ENCODE measurements at places on chromosomes 3 and 15. TPM values are rescaled to one million over a fixed set of nuclear protein-coding genes. Genes with fewer than 3 reads are reported as not detected.

The SNURF gene
- polyA plus RNA-seq: 34.0 TPM

The GOLGA6L9 gene
- 23.3 TPM for polyA plus RNA-seq

The TRIM71 gene
- 8.5 TPM for polyA plus RNA-seq

DNA sequence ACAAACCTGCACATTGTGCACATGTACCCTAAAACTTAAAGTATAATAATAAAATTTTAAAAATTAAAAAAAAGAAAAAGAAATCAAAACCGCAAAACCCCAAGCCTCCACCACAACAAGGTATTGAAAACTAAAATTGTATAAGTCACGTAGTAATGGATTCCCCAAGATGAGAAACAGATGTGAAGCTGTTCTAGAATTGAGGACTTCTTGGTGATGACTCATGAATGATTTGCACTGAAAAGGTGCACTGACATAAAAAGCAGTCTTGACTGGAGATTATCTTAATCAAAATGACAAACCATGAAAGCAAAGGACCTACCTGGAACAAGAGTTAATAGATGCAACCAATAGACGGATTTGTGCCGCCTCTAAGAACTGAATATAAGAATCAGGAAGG is 225.8 kb downstream of the MYRIP start:
- DNase-seq: no peak

- DNase-seq: no peak
These were observed 1.0 kb upstream of the RNF7 start for GRCh38 chr3:141737093-141737492.

The IL5RA gene
- polyA plus RNA-seq: 0.65 TPM
